ENCODE measurements at places on chromosomes 12 and 14.

DNA sequence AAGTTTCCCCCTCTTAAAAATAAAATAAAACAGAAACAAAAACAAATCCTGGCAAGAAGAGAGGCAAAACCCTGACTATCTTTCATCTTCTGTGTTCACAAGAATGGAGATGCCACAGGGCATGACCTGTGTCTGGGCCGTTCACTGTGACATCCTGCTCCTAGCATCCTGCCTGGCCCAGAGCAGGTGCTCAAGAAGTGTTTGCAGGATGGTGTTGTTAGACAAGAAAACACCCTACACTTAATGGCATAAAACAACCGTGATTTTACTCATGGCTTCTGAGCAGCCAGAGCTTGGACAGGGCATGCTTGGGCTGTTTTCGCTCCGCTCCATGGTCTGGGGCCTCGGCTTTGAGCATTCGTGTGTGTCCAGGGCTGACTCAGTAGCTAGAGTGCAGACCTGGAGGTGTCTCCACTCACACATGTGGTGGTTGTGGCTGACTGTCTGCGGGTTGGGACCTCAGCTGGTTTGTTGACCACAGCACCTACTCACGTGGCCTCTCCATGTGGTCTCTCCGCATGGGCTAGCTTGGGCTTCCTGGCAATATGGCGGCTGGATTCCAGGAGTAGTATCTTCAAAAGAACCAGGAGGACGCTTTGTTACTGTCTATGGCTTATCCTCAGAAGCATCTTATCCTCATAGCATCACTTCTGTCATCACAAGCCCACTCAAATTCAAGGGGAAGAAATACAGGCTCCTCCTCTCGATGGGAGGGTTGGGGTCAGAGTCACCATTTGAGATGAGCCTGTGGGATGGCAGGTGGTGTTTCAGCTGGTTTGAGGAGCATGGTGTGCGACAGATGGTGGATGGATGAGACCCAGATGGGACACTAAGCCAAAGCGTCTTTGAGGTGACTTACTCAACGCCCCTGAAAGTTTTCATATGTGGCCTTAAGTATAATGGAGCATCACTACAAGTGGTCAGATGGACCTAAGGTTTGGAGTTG is 33.2 kb upstream of the FZD10 start:
- DNase-seq: no peak

DNA sequence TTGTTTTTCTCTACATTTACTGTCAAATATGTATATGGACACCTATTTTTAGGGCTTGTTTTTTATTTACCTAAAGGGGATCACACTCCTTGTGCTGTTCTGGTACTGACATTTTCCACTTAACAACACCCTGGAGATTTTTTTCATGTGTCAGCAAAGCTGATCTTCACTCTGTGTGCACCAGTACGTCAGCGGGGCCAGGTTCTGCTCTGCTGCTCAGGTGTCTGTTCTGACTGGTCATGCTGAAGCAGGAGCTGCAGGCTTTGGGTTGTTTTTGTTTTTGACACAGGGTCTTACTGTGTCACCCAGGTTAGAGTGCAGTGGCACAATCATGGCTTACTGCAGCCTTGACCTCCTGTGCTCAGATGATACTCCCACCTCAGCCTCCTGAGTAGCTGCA is 81.9 kb upstream of the CCND2 start:
- no peak for DNase-seq

DNA sequence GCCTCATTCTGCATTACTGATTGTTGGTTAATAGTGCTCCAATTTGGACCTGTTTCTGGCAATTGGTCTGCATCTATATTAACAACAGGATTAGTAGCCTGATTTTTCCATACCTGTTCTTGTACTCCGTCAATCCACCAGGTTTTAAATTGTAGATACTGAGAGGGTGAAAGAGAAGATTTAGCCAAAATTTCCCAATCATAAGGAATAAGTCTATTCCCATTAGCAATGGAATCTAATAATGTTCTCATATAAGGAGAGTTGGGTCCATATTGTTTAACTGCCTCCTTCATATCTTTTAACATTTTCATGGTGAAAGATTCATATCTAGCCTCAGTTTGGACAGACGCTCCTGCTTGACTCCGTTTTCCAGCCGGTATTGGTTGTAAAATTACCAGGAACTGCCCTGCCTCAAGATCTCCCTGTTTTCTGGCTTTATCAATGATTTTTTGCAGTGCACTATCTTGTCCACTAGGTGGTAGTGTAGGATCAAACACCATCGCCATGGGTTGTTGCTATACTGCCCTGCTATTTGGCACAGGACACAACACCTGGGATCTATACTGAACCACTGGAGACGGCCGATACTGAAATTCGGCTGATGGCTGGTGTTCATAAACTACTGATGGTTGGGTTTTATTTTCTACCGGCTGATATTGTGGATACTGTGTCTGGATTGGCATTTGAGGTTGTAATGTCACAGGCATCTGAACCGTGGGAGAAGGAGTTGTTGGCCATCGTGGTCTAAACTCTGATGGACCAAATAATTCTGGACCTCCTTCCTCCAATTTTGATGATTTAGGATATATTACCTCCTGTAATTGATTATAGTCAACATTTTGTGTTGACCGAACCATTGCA is 25.2 kb downstream of the DHRS4L2 start:
- DNase-seq: peak; percentile 83

DNA sequence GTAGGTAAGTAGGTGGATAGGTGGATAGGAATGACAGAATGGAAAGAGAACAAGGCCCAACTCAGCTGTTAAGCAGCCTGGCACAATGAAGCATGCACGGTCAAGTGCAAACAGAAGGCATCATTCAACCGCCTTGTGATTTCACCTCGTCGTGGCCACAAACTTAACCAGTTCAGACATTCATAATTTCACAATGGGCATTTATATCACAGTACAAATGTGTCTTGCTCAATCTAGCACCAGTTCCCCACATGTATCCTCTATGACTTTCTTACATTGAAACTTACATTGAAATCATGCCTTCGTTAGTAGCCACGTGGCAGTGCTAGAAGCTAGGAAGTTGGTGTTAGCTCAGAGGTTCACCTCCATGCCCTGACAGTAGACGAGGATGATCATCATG is 207.5 kb downstream of the ETV6 start:
- DNase-seq: no peak

- peak; percentile 27 for DNase-seq
Observed at GRCh38 chr12:76764856-76765255, 941 bp downstream of the ZDHHC17 start.

DNA sequence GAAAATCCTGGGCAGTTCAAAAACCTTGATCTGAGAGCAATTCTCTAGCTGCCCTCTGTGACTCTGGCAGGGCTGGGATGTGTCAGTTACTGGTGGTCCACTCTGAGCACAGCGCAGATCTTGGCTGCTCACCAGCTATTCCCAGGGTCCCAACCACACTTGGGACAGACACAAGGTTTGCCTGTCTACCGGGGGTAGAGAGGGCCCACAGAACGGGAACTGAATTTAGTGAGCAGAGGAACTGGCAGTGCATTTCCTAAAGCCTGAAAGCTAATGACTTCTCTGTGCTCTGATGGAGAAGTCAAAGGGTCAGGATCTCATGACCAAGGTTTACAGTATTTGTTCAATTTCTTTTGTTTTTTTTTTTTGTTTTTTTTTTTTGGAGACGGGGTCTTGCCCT is 2.6 kb downstream of the PDE6H start:
- no peak for DNase-seq

DNA sequence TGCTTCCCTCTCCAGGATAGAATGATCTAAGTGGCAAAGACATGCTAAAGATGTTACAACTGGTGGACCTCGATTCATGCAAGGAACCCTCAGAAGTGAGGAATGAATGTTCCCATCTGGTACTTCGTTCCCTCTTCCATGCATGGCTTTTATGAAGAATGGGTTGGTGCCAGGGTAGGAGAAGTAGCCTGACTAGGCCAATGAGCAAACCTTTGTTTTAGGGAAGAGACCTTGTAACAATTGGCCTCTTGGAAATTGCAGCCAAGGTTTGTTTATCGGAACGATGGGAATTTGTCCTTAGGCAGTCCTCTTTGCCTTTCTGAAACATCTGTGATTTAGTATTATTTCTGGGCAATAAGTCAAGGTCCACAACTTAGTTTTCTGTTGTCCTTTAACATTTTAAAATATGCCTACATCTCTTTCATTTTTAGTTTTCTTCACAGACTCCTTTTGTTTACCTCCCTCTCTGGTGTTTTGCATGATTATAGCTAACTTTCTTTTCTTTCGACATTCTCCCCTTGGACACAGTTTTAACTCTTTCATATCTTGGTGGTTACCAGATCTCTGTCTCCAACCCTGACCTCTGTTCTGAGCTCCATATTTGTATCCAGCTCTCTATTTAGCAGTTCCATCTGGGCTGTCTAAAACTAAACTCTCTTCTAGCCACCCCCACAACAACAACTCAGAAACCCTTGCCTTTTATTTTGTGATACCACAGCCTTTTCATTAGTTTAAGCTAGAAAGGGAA is 70.0 kb downstream of the DIP2B start:
- DNase-seq: peak; percentile 72

GRCh38 chr14:39212693-39213092 is 21.0 kb upstream of the MIA2 start:
- no peak for DNase-seq

DNA sequence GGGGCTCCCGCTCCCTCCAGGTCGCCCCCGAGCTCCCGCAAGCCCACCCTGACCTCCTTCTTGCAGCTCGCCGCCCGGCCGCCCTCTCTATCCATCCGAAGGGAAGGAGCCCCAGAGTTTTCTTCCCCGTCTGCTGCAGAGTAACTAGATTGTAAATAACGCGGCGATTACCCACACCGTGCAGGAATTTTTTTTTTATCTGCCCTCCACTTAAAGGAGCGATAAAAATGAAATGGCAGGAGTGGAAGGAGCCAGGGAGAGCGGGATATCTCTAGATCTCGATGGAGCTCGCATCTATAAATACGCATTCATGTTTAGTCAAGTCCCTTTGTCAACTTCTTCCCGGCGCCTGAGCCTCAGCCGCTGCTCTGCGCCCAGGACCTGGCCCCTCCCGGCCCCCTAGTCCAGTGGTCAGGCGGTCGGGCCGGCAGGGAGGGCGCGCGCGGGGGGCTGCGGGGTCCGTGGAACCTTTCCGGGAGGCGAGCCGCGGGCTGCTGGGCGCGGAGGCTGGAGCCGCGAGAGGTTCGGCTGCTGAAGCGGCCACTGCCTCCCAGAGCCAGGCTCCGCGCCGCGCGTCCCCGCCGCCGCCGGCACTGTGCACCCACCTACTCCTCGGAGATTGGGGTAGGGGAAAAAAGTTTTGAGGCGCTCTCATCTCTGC is 386.0 kb downstream of the BCAT1 start:
- DNase-seq: peak; percentile 43

DNA sequence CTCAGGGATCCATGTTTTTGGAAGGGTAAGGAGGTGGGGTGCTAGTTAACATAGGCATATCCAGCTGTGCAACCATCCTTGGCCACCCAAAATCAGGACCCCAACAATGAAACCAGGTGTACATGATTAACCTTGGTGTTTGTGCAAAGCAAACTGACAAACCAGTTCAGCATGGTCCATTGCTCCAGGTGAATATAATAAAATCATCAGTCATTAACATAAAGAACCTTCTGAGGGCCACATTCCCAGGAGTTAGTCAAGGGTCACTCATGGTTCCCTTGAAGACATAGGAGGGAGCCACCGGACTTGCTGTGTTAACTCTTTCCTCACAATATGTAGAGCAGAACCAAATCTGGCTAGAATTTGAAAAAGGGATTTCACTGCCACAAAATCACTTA is 17.8 kb downstream of the SLC38A2 start:
- no peak for DNase-seq

GRCh38 chr12:103505371-103506236 is 9.8 kb upstream of the C12orf42 start:
- DNase-seq: no peak

GRCh38 chr14:64212666-64213065 is 81.5 kb downstream of the ESR2 start:
- no peak for DNase-seq

DNA sequence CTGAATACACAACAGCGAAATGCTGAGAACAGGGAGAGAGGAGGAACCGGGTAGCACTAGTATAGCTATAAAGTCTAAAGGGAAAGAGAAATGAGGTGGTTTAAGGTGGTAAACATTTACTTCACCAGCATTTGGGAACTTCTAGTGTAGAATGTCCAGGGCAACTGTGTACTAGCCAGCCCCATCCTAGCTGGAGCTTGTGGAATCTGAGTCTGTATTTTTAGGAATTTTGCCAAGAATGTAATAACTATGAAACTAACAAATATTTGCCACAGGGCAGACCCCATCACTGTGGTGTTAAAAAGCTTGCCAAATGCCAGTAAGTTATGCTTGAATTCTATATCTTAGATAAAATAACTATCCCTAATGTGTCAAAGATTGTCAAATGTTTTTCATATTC is 398.9 kb upstream of the MIS18BP1 start:
- no peak for DNase-seq

- peak; percentile 5 for DNase-seq
Observed at GRCh38 chr12:94875525-94875924, 128.0 kb downstream of the NDUFA12 start.

DNA sequence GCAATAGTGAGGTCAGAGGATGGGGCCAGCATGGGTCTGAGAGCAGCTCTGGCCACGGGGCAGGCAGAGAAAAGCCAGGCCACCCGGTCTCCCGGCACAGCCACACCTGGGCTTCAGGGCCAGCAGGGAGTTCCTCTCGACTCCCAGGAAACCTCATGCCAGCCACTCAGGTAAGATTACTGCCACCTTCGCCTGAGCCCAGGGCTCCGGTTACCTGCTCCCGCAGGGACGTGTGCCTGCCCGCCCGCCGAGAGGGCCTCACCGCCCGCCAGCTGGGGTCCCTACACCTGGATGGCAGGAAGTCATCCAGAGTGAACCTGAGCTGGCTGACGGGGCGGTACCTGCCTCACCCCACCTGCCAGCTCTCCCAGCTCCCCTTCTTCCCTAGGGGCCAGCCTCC is 7.3 kb downstream of the JAG2 start:
- no peak for DNase-seq

GRCh38 chr14:68602507-68602906 is 190.4 kb downstream of the ZFP36L1 start:
- no peak for DNase-seq

- no peak for DNase-seq
Observed at GRCh38 chr12:82517027-82517426, 158.7 kb downstream of the METTL25 start.

DNA sequence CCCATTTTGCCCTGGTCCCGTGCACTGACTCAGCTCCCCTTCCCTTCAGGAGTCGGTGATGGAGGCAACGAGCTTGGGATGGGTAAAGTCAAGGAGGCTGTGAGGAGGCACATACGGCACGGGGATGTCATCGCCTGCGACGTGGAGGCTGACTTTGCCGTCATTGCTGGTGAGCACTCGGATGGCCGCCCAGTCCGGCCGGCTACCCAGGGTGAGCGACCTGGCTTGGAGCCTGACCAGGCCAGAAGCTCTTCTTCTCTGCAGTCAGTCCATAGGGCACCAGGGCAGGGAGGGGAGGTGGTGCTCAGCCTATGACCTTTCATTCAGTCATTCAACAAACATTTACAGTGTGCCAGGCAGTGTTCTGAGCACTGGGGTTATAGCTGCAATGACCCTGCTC is 39.8 kb downstream of the GPR68 start:
- DNase-seq: no peak
